ENCODE measurements at places on chromosomes 6 and 20.

DNA sequence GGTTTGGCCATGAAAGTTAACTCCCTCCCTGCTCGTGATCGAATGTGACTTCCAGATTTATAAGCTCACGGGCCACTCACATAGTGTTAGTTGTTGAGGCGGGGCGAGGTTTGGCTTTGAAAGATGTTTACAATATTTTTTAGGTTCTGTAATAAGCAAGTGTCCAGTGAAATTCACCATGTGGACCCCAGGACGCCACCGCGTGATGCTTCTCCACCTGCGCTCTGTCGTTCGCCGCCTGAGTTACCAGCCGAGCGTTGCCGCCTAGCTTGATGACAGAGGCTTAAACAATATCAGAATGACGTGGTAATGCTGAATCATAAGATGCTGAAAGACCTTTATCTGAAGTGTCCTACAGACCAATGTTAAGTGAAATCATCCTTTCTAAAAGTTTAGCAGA, 241.0 kb downstream of the MYLK4 start:
- no peak for DNase-seq

- DNase-seq = no peak
Observed at GRCh38 chr6:17355404-17355774, 38.0 kb upstream of the CAP2 start.

- DNase-seq = no peak
Observed at GRCh38 chr20:13995841-13996240, 525 bp downstream of the MACROD2 start.

DNA sequence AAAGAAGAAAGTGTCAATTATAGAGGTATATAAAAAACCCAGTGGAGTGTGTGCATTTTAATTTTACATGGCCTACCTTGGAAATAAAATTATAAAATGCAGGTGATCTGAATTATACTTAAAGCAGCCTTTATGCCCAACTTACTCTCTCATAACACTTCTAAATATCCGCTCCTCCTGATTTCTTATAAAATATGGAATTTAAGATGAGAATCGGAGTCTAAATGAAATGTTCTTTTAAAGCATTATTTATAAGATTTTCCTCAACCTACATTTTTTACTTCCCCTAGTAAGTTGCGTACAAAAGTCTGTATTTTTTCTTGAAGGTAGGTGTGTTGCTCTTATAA, 3.5 kb downstream of the CITED2 start:
- no peak for DNase-seq

DNA sequence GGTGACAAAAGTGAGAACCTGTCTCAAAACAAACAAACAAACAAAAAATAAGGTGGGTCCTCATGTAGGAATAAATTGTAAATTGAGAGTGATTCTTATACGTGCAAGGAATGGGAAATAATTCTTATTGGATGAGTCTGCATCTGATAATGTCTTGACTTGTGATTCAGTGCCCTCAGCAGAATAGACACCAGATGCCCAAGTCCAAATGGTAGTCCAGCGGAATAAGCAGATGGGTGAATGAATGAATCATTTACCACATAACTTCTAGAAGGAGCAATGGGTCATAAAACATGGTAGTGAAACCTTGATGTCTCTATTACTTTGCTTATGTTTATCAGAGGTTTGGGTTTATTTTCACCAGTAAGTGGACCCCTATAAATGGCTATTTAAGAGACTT, 747.7 kb downstream of the PHF3 start:
- no peak for DNase-seq

DNA sequence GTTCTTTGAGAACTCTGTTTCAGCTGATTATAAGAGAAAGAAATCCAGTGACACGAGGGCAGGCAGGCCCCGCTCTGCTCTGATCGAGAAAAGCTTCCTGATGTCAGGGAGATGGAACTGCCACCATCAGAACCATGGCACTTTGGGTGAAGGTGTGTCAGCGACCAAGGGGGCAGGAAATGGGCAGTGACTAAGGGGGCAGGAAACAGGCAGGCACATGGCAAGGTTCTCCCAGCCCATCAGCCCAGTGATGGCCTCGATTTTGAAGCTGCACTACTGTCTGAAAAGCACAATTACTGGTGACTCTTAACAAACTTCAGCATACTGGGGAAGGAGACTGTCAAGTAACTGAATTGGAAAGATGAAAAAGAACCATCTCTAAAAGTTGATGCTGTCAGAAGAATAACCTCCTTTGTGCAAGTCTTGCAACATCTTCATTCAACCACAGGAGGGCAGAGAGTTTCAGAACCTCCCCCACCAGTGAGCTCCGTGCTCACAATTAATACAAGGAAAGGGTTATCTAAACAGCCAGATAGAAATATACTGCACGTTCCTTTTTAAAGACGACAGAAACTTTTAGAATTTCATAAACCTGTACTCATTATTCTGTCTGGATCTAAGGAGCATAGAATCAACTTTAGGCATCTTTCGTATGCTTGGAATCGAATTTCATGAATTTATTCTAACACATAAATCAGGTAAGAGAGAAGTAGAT, 39.1 kb downstream of the TMX4 start:
- no peak for DNase-seq

DNA sequence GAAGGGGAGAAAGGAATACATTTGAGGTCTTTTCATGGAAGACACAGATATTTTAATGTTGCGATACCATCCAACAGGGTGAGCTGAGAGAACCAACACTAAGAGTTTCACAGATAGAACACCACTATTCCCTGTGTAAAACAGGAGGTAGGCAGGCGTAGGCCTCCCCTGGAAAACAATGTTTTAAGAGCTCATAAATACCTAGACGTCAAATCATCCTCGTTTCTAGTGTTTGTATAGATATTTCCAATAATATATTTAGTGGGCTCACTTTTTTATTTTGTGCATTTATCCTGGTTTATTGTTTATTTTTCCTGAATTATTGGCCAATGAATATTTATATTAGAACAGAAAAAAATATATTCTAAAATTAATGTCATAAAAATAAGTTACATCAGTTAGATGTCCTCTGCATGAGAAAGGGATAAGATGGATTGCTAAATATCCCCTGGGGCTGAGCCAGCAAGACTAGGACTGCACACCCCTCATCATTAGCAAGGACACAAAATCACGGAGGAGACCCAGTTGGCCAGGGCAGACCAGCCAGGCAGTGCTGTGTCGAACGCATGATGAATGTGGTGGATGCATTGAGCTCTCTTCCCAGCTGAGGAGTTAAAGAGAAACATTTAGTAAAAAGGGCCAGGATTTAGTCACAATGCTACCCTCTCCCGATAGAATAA, 380.5 kb downstream of the C6orf118 start:
- no peak for DNase-seq

DNA sequence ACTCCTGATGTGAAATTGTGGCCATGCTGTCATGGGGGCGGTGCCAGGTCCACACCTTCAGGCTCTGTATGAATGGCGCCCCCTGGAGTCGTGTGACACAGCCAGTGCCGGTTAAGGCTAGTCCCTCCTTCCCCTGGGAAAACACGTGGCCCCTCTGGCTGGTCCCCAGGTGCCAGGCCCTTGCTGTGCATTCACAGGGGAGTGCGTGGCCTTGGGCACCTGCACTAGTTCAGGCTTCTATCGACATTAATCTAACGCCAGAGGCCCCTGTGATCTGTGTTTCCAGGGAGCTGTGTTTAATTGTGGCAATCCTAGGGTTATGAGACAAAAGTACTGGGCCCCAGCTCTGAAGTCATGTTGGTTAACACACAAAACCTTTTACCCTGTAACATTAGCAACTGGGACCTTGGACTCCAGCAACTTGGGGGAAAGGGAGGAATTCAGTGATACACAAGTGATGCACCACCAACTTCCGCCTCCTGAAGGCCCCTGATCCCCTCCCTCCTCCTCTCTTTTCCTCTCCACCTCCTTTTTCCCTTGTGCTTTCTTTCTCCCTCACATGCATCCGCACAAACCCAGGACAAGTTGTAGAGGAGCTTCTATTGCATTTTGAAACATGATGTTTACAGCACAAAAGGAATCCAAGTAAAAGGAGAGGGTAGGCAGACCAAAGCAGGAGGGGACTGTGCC, 74.0 kb downstream of the SSR1 start:
- DNase-seq = no peak

DNA sequence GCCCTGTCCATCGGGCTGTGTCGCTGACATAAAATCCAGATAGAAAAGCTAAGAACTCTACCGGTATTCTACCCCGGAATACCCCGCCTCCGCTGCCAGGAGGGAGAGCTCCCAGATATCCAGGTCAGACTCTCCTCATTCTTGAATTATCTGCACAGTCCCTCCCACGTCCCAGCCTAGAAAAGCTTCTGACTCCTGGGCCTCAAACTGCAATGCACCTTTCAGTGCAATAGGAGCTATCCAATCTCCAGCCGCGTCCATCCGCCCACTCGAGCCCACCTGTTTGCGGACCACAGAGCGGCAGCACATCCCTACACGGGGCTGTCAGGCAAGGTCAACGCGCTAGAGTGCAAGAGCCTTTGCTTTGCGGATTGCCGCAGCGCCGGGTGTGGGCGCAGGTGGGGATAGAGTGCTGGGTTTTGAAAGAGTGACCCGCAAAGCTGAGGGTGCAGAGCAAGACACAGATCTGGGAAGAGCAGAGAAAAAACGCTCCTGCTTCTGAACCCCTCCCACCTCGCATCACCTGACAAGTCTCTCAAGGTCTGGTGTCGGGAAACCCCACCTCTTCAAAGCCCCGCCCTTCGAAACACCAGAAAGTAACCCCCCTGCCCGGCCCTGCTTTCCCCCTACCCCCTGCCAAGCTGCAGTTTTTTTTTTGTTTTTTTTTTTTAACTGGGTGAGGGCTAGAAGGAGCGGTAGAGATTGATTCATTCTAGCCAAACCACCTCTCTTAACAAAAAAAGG, 1.3 kb downstream of the TAPBP start:
- DNase-seq = peak; percentile 65

DNA sequence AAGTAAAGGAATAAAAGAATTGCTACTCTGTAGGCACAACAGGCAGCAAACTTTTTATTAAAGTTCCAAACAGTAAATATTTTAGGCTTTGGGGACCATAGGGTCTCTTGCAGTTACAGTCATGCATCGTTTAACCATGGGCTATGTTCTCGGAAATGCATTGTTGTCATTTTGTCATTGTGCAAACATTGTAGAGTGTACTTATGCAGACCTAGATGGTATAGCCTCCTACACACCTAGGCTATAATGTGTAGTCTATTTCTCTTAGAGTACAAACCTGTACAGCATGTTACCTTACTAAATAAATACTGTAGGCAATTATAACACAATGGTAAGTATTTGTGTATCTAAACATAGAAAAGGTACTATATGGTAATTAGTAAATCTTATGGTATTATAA, 54.7 kb downstream of the CDS2 start:
- no peak for DNase-seq

GRCh38 chr20:1309439-1309847, 19.5 kb downstream of the SDCBP2 start:
- no peak for DNase-seq

GRCh38 chr6:137977814-137978213, 110.8 kb downstream of the TNFAIP3 start:
- DNase-seq = no peak

- no peak for DNase-seq
Observed at GRCh38 chr6:81762606-81763005, 10.1 kb upstream of the TENT5A start.

- DNase-seq = no peak
Observed at GRCh38 chr20:52482044-52482443, 290.5 kb upstream of the ZFP64 start.

GRCh38 chr6:89916136-89916920, 22.1 kb downstream of the GJA10 start:
- DNase-seq = no peak

DNA sequence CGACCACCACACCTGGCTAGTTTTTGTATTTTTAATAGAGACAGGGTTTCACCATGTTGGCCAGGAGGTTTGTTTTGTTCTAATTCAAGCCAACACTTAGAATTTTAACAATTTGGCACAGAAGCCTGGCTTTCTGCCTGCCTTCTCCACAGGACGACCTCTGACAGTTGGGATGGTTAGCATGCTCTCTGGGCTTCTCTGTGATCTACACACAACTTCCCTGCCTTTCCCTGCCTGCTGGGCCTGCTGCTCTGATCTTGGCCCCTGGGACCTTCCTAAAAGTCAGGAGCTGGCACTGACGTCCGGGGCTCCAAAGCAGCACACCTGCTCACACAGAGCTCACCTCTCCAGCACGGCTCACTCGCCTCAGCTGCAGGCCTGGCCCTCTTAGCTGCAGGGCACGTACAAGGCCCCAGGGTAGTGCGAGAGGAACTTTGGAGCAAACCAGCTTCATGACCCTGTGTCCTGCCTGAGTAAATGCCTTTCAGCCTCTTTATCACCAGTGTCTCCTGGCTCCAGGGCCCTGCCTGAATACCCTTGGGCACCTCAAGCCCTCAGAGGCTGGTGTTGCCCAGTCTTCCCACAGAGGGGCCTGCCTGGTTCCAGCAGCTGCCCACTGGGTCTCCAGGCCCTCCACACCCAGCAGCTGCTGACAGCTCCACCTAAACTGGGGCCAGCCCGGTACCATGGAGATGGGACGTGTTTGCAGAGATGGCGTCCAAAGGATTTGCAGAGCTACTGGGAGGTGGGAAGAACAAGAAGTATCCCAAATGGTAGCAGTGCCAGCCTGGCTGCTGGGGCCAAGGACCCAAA, 96.0 kb downstream of the PSMB1 start:
- no peak for DNase-seq

DNA sequence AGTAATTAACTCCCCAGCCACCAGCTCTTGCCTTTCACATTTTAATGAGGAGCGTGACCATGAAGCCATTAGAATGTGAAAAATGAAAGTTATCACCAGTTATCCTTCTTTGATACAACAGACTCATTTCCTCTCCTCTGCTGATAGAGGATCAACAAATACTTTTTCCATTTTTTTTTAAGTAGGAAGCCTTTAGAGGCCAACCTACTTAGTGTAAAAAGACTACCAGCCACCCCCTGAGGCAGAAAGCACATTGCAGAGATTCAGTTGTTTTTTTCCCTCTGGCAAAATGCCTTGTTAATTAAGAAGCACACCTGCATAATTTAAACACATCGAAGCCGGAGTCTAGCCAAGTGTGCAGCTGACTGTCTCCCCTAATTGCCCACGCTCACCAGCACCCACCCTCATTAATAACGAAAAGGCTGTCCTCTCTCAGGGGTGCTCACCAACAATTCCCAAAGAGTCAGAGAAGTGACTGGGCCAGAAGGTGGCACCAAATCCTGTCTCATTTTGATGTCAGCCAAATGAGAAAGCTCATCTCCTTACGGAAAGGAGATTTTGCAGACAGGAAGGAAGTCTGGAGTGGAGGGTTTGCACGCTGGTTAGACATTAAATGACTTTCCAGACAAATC, 60.9 kb upstream of the MC3R start:
- DNase-seq = no peak

DNA sequence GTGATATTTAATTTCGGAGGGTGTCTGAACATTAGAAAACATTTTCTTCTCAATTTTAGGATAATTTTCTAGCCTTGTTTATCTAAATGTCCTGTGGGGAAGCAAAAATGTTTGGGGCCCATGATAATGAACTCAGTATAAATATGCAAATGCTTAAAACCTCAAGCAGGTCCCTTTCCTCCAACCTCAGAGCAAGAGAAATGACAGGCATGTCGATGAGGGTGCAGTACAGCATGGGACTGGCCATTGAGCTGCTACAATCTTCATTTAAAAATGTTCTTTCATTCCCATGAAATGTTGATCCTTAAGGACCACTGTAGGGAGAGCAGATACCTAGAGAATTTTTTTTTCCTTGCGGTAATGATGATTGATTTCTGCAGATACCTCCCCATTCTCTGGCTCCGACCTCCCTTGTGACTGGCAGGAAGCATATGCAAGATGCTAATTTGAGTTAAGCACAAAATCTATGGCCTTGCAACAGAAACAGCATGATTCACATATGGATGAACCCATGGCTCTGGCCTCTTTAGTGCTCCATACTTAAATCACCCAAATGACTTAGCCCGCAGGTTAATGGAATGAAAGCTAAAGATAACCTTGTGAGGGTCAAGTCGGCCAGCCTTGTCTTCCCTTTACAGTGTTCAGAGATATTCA, 243.3 kb downstream of the SOX4 start:
- DNase-seq = no peak
